ENCODE measurements at places on chromosomes 6 and 20.
A peak's percentile ranks its signal among the peaks of the same experiment; 100 is the strongest.

DNA sequence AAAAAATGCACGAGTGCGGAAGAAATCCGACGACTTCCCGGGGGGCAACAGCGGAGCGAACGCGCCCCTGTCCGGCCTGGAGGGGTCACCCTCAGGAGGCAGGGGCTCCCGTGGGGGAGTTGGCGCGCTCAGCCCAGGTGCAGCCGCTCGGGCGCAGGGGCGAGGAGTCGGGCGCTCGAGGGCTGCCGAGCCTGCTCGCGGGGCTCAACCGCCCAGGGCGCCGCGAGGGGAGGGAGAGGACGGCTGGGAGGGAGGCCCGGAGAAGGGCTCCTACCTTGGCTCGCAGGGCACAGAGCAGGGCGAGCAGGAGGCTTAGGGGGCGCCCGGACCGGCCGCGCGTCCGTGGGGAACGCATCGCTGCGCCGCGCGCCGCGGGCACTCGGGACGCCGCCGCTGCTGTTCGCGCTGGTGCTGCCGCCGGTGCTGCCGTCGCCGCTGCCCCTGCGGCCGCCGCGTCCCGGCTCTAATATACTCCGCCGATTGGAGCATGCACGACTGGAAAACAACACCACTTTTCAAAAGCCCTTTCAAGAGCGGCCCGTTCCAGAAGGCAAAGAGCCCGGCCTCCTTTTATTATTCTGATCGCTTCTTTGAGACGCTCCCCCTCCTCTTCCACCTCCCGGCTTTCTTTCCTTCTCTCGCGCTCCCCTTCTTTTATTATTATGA, 490 bp downstream of the JAG1 start:
- peak; percentile 22 for DNase-seq

DNA sequence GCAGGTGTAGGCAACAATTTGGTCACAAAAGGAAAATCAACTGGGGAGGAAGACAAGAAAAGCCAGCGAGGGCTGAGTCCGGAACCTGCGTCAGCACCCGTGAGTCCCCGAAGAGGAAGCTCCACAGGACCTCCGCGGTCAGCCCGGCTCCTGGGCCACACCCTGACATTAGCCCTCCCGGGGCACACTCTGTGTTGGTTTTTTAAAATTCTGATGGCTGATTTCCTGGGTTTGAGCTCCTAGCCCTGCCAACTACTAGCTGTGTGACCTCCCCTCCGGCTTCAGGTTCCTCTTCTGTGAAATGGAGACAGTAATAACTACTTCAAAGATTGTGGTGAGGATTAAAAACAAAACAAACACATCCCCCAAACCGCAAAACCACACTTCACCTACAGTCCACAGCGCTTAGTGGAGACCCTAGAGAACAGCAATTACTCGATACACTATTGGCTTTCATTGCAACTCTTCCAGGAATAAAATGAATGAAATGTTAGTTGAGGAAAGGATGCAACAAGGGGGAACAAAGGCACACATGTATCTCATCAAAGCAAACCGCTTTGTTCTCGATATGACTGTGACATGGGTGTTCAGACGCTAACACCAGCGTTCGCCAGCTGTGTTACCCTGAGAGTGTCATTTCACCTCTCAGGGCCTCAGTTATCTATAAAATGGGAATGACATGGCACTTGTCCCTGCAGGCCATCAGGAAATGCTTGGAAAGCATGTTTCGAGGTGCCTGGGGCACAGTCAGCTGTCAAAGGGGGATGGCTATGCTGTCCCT, 985 bp downstream of the ZBP1 start:
- DNase-seq, result no peak

- no peak for DNase-seq
These were observed 21.6 kb downstream of the SPAG4 start for GRCh38 chr20:35637276-35637675.

GRCh38 chr6:117866561-117866960, 40.5 kb upstream of the SLC35F1 start:
- DNase-seq, result no peak

DNA sequence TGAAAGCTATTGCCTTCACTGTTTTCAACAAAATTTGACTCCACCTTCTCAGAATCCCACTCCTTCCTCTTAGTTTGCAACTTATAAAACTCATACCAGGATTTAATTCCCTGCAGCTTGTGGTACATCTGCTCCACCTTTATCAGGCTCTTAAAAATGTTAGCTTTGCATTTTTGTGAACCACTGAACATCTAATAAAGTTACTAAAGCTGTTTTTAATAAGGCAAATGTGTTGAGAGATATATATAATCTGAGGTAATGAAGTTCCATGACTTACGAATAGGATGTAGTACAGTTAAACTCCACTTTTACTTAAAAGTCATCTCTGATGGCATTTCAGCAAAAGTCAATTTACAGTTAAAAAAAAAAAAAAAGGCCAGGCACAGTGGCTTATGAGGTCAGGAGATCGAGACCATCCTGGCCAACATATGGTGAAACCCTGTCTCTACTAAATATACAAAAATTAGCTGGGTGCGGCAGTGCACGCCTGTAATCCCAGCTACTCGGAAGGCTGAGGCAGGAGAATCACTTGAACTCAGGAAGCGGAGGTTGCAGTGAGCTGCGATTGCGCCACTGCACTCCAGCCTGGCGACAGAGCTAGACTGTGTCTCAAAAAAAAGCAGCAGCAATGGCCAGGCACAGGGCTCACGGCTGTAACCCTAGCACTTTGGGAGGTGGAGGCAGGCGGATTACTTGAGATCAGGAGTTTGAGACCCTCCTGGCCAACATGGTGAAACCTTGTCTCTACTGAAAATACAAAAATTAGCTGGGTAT, 106.2 kb downstream of the KIF13A start:
- no peak for DNase-seq

DNA sequence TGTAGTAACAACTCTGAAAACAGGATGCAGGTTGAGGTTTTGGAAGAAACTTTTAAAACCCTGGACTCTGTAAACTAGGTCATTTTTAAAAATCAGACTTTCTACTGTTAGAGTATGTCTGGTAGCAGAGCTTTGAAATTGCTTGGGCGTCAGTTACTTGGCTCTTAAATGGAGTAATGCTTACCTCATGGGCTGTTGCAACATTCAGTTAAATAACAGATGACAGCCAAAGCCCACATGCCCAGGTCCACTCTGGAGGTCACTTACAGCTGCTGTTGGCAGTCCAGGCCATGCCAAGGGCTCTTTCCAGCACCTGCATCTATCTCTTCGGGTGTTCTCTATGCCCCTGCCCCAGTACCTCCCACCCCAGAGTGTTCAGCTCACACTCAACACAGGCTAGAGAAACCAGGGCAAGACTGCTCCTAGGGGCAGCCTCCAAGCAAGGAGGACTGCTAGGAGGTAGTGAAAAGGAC, 96.4 kb downstream of the BANF2 start:
- DNase-seq, result peak; percentile 69

GRCh38 chr6:1644516-1645060, 34.9 kb downstream of the FOXC1 start:
- no peak for DNase-seq

DNA sequence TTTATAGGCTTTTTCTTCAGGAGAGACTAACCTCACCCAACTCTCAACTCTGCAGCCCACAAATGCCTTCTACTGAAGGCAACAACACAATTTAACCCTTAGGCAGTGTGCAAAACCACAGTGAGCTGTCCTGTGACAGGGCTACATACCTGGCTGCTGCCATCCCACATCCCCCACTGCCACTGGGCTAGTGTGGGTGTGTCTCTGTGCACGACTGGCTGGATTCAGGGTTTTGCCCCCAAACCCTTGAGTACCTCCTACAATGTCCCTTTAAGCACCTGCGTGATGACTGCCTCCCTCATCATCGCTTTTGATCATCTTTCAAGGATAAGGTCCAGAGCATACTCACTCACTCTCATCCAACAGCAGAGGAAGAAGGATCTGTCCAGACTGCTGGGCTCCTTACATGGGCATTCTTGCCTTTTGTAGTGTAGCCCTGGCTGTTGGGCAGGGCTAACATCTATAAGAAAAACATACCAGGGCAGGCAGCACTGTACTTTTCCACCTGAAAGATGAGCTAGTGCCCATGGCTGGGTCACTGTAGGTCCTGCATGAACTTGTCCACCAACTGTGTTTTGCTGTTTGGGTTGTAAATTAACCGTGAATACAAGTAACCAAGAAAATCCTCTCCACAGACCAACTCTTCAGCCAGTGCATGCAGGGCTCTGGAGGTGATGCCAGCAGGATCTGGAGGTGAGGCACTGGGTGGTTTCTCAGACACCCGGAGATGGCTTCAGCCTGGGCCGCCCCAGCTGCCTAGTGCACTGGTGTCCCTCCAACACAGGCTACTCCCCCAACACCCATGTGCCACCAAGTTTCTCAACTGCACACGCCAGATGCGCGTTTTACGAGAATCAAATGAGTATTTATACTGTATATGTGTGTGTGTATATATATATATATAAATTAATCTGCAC, 45.2 kb downstream of the PLCG1 start:
- no peak for DNase-seq

- no peak for DNase-seq
These were observed 12.2 kb upstream of the HBS1L start for GRCh38 chr6:135066806-135067205.

DNA sequence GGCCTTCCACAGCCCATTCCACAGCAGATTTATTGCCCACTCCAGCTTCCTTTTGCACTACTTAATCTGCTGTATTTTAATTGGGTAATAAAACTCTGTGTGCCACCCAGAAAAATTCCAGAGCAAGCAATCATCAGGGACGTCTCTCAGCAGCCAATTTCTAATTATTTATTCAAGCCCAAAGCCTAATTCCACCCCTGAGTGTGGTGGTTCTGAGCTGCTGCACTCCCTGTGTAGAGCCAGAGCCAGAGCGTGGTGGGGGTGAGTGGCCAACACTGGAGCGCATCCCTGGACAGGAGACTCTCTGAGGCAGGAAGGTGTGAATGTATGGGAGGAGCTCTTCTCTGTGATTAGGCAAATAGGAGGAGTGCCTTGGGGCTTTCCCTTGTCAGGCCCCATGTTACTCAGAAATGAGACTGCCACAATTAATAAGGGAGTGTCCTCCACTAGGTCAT, 66.1 kb downstream of the CD24 start:
- no peak for DNase-seq

GRCh38 chr20:49503176-49503575, 20.7 kb upstream of the KCNB1 start:
- no peak for DNase-seq

GRCh38 chr6:135162678-135163439, 18.2 kb upstream of the MYB start:
- DNase-seq, result no peak

GRCh38 chr6:110514818-110515217, 38.4 kb upstream of the SLC22A16 start:
- no peak for DNase-seq

- peak; percentile 65 for DNase-seq
These were observed 336.0 kb downstream of the SYNE1 start for GRCh38 chr6:152301021-152301764.

- no peak for DNase-seq
These were observed 691 bp downstream of the ATRN start for GRCh38 chr20:3471397-3472021.

- peak; percentile 53 for DNase-seq
These were observed 124.4 kb downstream of the TCP11 start for GRCh38 chr6:35016502-35017321.

DNA sequence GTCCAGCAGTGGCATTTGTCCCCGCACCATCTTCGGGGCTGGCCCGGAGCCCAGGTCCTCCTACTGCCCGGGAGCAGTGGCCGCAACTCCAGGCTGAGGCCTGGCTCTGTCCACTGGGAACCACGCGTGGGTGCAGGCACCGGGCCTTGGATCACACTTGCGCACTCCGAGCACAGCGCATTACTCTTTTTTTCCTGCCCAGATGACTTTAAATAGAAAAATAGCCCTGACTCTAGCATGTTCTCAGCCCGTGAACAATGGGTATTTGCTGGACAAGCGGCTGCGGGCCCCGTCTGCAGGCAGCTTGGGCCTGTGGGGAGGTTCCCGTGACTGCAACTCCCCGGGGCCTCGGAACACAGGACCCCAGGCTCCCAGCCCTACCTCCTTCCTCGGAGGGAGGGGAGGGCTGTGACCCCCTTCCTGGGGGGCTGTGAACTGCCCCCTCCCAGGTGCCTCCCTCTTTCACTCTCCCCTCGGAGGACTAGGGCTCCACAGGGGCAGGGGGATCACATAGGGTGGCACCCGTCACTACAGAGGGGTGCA, 162.2 kb downstream of the TBXT start:
- DNase-seq, result peak; percentile 25

GRCh38 chr6:65524232-65524631, 182.8 kb downstream of the EYS start:
- DNase-seq, result no peak

DNA sequence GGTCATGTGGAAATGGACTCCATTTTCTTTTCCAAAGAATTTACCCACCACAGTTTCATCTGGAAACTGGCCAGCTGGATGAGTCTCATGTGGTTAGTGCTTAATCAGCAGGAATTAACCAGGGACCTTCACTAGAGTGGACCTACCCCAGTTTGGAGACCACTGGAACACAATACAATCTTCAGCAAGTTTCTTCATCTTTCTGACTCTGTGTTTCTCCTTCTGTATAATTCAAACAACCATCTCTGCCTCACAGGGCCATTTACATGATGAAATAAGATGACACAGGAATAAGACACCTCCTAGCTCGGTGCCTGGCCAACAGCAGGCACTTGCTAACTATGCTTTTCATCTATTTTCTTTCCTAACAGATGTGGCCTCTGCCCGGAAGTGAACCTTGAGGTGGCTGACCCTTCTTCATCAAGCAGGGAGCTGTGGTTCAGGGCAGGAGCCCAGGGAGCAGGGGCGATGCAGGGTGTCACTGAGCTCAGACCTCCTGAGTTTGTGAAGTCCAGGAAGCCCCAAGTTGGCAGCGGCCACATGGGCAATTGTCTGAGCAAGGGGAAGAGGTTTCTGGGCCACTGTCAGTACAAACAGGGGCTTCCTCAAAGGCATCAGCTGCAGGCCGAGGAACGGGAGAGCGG, 98.8 kb downstream of the SOD2 start:
- peak; percentile 52 for DNase-seq

DNA sequence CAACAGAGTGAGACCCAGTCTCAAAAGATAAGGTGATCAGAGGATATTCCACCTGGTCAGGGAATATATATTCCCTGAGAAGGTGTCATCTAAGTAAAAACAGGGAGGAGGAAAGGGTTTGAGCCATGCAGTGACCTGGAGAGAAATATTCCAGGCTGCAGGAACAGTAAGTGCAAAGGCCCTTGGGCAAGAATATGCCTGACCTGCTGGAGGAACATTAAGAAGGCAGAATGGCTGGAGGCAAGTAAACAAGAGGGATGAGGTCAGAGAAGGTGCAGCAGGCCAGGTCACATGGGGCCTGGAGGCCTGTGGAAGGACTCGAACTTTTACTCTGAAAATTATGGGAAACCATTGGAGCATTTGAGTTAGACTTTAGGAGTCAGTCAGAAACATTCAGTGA, 6.7 kb downstream of the DEF6 start:
- no peak for DNase-seq

- no peak for DNase-seq
These were observed 141.1 kb downstream of the SYNDIG1 start for GRCh38 chr20:24610341-24611115.

GRCh38 chr6:63813566-63814120, 178.0 kb downstream of the PHF3 start:
- DNase-seq, result no peak
